ENCODE measurements at places on chromosomes 1 and 21.

GRCh38 chr1:180953291-180954004 is 40.8 kb downstream of the KIAA1614 start:
- no peak for DNase-seq

- DNase-seq: no peak
Measured at GRCh38 chr1:223102797-223103533, 40.1 kb downstream of the TLR5 start.

- peak; percentile 70 for DNase-seq
Measured at GRCh38 chr1:17630048-17630830, 90.7 kb downstream of the ARHGEF10L start.

GRCh38 chr1:175824079-175824478 is 80.7 kb upstream of the TNR start:
- DNase-seq: no peak

- DNase-seq: no peak
Measured at GRCh38 chr21:39874206-39874605, 7.0 kb downstream of the PCP4 start.

DNA sequence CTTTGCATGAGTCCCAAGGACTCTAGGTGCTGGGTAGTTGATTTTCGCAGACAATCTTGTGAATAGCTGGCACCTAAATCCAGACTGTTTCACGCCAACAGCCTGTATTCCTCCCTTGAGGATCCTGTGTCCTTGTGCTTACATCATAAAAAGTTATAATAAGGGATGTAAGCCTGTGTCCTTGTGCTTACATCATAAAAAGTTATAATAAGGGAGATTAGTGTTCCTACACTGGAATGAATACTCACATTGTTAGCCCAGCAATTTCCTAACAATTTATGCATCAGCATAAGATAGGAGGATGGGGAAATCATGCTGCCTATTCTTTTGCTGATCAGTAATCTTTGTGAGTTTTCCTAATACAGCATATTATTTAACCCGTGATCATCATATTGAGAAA is 4.0 kb upstream of the HSD3B2 start:
- no peak for DNase-seq

GRCh38 chr1:207883104-207883651 is 27.7 kb downstream of the CD34 start:
- no peak for DNase-seq

DNA sequence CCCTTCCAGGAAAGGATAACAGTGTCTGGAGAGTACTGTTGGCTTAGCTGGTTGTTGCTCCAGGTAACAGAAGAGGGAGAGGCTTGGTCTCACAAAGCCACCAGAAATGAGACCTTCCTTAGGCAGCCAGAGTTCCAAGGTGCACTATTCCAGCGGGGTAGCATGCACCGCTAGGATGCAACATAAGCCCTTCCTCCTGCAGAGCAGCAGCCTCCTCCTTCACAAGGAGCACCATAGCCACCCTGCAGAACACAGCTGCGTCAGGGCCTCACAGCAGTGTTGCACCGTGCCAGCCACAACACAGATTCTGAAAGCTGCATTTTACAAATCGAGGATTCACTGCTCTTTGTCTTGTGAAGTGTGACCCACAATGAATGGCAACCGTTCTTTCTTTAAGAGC is 142.0 kb downstream of the CLIC6 start:
- DNase-seq: no peak

DNA sequence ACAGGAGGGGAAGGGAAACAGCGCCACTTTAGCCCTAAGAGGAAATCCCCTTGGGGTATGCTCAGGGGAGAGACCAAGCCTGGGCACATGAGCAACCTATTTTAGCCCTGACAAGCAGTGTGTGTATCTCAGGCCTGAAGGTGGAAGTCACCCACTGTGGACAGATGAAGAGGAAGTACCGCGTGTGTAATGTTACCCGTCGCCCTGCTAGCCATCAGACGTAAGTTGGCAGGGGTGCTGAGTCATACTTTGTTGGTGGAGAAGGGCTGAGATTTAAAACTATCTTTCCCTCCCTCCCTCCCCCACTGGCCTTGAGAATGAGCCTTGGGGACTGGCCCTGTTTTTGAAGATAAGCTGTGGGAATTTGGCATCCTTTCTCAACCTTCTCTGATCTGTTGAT is 11.2 kb downstream of the AGO1 start:
- DNase-seq: peak; percentile 60

- no peak for DNase-seq
Measured at GRCh38 chr21:41459884-41460534, 34.0 kb downstream of the MX1 start.

DNA sequence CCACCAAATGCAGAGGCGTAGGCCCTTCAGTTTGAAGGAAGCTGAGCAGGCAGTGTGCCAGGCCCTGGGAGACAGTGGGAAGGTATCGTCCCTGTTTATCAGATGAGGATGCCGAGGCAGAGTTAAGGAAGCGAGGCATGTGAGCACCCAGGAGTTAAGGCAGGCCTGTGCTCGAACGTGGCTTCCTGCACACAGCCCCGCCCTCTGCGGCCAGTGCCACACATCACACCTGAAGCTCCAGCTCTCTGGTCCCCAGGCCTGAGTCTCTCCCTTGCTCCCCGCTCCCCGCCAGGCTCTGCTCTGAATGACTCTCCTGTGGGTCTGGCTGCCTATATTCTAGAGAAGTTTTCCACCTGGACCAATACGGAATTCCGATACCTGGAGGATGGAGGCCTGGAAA is 32.1 kb downstream of the EPHX1 start:
- no peak for DNase-seq

DNA sequence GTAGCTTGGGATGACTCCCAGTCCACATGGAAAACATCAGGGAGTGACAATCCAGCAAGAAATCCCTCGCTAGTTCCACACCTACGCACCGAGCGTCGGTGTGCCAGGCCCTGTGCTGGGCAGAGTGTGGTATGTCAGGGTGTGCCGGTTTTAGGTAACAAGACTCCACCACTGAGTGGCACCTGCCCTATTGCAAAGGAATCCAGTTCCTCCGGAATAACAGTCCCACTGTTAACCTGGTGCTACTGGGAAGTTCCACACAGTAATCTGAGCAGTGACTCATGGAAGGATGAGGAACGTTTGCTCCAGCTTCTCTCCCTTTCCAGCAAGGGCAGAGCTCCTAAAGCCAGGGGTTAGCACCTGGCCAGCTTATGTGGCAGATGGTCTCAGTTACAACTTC is 14.3 kb downstream of the RNF207 start:
- DNase-seq: no peak

- no peak for DNase-seq
Measured at GRCh38 chr1:3399732-3400131, 54.7 kb upstream of the ARHGEF16 start.

GRCh38 chr1:247357781-247358211 is 26.1 kb upstream of the ZNF496 start:
- DNase-seq: no peak

- DNase-seq: no peak
Measured at GRCh38 chr1:208029381-208030287, 118.7 kb upstream of the CD34 start.

- no peak for DNase-seq
Measured at GRCh38 chr1:202684716-202685115, 25.5 kb downstream of the SYT2 start.

- no peak for DNase-seq
Measured at GRCh38 chr21:14073615-14074014, 137.1 kb downstream of the LIPI start.

DNA sequence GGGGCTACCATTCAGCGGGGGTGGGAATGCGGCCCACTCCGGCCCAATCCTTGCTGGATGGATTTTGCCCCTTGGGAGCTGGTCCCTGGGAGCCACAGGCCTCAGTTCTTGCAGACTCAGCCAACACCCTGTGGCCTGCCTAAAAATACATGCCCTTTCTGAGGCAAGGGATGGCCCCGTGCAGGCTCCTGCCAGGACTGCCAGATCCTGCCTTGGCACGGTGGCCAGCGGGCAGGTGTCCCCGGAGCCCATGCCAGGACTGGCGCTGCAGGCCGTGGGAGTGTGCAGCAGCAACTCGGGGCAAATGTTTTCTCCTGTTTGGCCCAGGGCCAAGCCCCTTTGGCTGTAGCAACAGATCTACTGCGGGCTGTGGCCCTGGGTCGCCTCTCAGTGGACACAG is 1.6 kb upstream of the PANK4 start:
- no peak for DNase-seq

DNA sequence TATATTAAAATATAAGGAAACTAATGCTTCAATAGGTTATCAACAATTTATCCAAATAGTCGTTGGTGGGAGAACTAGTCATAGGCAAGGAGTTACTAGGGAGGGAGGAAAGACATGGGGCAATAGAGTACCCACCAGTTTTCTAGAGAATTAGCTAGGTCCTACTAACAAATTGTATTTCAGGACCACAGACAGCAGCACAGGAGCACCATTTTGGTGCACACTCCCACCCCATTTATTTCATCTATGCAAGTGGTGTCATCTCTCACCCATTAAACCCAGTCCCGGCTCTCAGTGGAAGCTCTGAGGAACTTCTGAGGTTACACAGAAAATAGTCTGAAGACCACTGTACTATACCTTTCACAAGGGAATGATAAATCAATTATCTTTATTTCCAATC is 89.0 kb upstream of the BCAR3 start:
- no peak for DNase-seq

GRCh38 chr1:47751996-47752451 is 245.2 kb downstream of the TRABD2B start:
- DNase-seq: peak; percentile 53

DNA sequence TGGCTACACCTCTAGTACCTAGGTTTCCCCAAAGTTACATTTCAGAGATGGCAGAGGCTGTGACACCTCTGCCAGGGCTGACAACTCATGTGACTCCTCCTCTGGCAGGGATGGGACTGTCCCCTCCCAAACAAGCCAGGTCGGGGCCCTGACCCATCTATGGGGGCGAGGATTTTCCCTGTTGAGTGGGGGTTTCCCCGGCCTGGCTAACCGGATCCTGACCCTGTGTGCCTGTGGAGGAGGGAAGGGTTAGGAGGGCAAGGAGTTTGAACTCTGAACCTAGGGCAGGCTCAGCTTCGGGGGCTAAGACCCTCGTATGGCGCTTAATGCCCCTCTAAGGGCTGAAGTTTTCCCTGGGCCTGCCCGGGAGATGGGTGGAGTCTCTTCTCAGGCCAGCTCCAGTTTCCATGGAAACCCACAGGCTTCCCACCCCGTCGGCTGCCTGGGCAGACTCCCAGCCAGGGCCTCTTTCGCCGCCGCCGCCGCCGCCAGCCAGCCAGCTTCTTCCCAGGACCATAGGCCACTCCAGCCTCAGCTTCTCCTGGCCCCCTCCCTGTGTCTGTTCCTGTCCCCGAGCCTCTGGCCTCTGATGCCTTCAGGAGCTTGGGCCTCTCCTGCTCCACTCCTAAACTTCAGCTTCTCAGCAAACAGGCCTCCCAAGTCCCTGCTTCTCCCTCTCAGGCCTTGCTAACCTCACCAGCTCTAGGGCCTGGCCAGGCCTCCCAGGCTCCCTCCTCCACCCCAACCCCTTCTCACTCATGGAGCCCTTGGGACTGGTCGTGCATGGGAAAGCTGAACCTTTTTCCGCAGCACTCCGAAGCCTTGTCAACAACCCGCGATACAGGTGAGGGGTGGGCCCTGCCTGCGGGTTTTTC is at the start of gene BTBD19:
TSS of gene BTBD19 (plus strand) at position 461 of the 875 bp plus-strand sequence. CDS start at position 759, 298 bp downstream.
- DNase-seq: no peak

DNA sequence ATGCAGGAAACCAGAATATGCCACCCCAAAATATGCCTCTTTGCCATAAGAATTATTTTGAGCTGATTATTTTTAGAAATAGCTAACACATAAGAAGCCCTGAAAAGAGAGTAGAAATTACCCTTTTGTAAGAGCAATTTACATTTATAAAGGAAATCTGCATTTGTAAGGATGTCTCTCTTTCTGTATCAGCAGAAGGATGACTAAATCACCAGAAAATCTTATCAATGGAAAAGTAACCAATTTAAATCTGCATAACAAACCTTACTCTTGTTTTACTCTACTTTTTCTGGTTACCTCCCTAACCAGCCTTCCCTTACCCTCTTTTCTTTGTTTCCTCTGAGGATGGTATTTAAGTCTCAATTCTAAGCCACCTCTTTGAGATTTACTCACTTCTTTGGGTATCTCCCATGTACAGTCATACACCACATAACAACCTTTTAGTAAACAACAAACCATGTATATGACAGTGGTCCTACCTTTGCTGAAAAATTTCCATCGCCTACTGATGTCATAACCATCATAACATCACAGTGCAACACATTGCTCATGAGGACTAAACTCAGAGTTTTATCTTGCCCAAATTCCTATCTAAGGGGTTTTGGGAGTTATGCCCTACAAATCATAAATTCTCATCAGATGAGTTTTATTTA is 126.6 kb upstream of the PLPPR4 start:
- DNase-seq: no peak

- no peak for DNase-seq
Measured at GRCh38 chr1:152348447-152348846, 11.4 kb downstream of the FLG2 start.

- DNase-seq: no peak
Measured at GRCh38 chr1:6248932-6249738, 5.2 kb downstream of the HES3 start.

- no peak for DNase-seq
Measured at GRCh38 chr21:32299695-32300094, 1.0 kb downstream of the MRAP start.

- DNase-seq: peak; percentile 65
Measured at GRCh38 chr1:150268340-150268704, 494 bp downstream of the APH1A start.

- DNase-seq: peak; percentile 42
Measured at GRCh38 chr1:225766967-225767633, 10.5 kb upstream of the SRP9 start.

DNA sequence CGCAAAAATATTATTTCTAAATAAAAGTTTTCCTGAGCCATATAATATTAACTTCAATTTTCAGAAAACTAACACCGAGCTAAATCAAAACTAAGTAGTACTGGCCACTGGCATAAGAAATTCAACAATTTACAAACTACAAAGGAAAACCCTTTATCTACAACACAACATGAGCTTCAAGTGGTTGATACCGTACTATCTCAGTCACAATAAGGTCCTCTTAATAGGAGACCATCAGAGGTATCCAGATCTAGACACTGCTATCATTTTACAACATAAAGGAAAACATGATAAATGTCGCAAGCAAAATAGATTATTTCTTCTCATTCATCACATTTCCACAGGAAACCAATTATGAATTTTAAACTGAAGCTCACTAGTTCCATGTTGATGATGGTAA is 39.5 kb downstream of the GATAD2B start:
- DNase-seq: no peak
